Activated CD4-positive, alpha-beta T cell treated with anti-CD3 and anti-CD28 coated beads for 24 hours (primary cell): ENCODE measurements at places on chromosomes 1 and 21.
A peak's percentile ranks its signal among the peaks of the same experiment; 100 is the strongest.

DNA sequence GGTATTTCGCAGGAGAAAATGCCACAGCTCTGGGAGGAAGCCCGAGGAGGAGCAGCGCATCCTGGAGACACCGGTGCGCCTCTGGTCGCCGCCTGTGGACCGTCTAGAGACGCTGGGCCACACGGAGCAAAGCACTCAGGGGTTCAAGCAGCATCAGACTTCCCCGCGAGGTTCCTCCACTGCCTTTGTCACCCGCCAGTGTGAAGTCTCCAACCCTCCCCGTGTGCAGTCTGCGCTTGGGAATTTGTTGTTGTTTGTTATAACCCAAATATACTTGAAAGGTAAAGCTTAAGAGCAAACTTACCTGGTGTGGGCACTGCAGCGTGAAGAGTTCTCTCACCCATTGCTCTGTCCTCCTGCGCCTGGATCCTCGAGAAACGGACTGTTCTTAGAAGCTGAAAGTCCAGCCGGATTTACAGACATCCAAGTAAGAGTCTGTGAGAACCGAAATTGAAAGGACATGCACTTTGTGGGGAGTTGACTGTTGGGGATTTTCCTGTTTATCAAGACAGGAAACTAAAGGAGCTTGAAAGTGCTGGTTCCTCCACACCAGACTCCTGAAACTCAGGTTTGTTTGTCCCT is at the start of gene GBP4:
TSS of gene GBP4 (minus strand) at position 452 of the 582 bp plus-strand sequence. CDS start at position 344, 108 bp downstream.
- DNase-seq: peak; percentile 20

- no peak for DNase-seq
Measured at GRCh38 chr1:208058267-208058666, 147.3 kb upstream of the CD34 start.

DNA sequence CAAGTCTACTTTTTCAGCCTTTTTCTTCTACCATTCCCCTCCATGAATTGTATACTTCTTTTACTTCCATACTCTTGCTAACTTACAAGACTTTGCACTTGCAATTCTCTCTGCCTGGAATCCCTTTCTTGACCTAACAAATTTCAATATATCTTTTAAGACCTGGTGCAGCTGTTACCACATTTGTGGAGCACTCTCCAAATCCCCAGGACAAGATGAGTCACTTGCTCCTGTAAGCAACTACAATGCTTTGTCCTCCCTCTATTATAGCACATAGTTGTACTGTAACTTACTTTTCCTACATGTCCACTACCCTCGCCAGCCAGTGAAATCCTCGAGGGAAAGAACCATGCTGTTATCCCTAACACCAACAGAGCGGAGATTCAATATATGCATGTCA is 43.1 kb downstream of the WARS2 start:
- DNase-seq: no peak

DNA sequence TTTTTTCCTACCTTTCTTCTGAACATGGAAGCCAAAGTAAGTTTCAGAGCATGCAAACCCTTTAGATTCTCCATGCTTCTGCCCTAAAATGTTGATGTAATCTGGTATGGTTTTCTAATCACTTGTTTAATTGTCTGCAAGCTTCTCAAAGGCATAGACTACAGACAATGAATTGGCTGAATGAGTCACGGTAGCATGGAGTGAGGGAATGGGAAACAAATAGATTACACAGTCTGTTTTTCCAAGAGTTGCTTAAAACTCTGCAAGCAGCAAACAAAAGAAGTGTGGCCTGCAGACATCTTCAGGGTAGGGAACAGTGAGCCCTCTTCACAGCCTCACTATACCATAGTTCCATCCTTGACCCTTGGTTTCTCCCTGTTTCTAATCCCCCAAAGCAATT is 326.0 kb downstream of the BARHL2 start:
- no peak for DNase-seq

GRCh38 chr1:20325407-20325843 is 34.8 kb downstream of the VWA5B1 start:
- DNase-seq: no peak

GRCh38 chr1:38129971-38130370 is 83.4 kb upstream of the POU3F1 start:
- no peak for DNase-seq

- no peak for DNase-seq
Measured at GRCh38 chr21:24785033-24785432, 822.2 kb downstream of the MRPL39 start.

DNA sequence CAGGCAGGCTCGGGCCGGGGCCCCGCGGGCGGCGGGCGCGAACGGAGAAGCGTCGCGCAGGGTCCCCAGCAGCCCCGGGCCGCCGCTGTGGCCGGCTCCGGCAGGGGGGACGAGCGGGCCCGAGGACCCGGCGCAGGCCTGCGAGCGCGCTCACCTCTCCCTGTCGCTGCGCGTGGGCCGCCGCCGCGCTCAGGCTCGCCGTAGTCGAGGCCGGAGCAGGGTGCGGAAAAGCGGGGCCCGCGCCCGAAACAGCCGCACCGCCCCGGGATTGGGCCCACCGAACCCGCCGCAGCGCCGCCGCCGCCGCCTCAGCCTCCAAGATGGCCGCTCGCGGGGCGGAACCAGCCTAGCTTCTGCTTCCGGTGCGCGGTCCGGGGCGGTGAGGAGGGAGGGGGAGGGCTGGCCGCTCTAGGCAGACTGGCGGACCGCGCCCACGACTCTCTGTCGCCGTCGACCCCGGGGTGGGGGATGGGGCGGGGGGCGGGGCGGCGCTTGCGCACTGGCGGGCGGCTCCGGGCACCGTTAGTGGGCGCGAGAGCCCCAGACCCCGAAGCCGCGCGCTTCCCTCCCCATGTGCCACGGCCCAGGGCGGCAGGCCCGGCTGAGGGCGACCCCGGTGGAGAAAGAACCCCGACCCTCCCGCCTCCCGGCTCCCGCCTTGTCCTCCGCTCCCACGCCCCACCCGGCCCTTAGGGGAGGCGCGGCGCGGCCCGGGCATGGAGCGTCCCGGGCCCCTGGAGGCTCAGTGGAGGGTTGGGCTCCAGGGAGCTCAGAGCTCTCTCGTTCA is at the start of gene UBE2J2:
TSS of gene UBE2J2 (minus strand) at position 343 of the 787 bp plus-strand sequence. CDS start 5,862 bp downstream, outside the sequence.
- peak; percentile 94 for DNase-seq
